Large intestine (tissue), 12 donors: ENCODE measurements at places on chromosomes 3 and 15. TPM values are rescaled to one million over a fixed set of nuclear protein-coding genes. Genes with fewer than 3 reads are reported as not detected.

MESP2 gene
- 0.30 TPM for polyA plus RNA-seq

CPLX3 gene
- not detected for polyA plus RNA-seq

DUSP7 gene
- polyA plus RNA-seq = 9.6 TPM

SLC12A1 gene
- 0.10 TPM for polyA plus RNA-seq

DNA sequence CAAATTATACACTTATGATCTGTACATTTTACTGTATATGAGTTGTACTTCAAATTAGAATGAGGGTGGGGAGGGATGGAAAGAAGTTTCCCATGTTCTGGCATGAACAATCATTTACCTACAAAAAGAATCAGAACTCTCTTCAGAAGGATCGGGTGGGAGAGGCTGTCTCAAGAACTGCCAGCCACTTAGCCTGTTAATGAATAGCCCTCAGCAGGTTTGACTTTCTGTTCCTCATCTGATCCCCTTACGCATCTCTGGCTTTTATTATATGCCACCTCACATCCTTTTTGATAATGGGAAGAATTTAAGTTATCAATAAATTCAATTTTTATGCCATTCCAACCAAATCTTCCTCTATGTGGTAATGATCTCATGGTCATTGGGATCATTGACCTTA is 168.3 kb upstream of the TGFBR2 start:
- no peak for DNase-seq

DNA sequence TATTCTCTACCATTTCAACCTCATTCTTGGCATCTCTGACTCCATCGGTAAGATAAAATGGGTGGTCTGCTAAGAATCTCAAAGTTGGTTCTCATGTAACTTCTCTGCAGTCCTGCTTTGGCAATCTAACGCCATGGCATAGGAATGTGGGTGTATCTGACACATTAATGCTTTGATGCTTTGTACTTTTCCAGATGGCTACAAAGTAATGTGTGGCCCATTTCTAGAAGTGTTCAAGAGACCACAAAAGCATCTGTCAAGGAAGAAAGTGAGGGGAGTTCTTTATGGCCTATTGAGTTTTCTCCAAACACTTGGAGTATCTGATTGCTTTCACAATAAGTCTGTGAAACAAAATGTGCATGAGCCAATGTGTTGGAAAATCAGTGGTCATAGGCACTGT is 339.9 kb upstream of the TGFBR2 start:
- no peak for DNase-seq

DNA sequence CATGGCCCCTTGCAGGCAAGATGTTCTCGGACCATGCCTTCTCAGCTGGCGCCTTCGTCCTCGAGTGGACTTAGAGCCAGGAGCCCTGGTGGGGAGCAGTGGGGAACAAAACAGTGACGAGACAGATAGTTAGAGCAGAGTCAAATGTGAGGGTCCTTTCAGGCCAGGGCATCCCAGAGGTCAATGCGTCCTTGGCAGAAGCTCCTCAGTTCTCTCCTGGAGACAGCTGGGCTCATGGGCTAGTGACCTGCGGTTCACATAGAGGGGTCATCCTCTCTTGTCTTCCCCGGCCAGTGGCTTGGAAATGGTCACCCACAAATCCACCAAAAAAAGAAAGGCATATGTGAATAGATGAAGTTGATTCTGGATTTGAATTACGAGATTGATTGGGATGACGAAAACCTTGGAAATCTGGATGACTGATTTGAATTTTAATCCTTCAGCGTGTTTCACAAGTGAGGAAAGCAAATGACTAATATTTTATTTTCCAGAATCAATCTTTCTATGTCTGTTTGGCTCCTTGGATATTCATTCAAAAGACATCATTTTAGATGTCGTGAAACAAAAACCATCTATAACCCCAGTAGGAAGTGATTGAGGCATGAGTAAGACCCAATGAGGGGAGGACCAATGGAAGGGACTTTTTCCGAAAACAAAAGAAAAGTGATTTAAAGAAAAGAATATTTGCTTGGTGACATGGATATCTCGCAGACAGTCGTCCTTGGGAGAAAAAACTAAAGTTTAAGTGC is 84.5 kb downstream of the ASB7 start:
- no peak for DNase-seq

DNA sequence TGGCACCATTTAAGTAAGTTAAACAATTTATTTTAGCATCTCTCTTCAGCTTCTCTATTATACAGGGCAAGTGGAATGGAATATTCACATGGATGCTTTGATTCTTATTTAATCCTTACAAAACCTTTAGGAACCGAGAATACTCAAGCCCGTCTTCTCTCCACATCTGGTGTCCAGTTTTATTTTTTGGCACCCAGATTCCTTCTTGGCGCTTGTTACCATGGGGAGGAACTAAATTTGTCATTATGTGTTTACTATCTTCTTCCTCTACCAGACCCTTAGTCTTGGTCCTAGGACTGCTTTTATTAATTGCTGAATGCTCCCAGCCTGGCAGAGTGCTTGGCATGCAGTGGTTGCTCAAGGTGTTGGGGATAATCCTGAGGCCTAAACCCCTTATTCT is 138.8 kb downstream of the CACNA2D3 start:
- no peak for DNase-seq
